ENCODE measurements at places on chromosomes 4 and X.

GRCh38 chr4:128525992-128526630 lies 238.5 kb upstream of the PGRMC2 start:
- DNase-seq: no peak

- DNase-seq: no peak
Observed at GRCh38 chr4:108116423-108117168, 52.1 kb downstream of the LEF1 start.

GRCh38 chr4:35463251-35463952 lies 780.9 kb downstream of the ARAP2 start:
- DNase-seq: no peak

DNA sequence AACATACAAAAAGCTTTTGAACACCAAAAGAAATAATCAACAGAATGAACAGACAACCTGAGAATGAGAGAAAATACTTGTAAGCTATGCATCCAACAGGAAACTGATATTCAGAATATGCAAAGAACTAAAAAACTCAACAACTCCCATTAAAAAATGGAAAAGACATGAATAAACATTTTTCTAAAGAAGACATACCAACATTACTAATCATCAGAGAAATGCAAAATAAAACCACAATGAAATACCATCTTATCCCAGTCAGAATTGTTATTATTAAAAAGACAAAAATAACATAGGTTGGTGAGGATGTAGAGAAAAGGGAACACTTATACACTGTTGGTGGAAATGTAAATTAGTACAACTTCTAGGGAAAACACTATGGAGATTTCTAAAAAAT lies 1161.9 kb downstream of the PCDH19 start:
- DNase-seq: no peak

- DNase-seq: no peak
Observed at GRCh38 chr4:107166873-107167450, 130.8 kb upstream of the DKK2 start.

GRCh38 chr4:14182148-14182547 lies 554.6 kb upstream of the BOD1L1 start:
- DNase-seq: no peak

- no peak for DNase-seq
Observed at GRCh38 chr4:57320849-57321248, 210.7 kb upstream of the IGFBP7 start.

- no peak for DNase-seq
Observed at GRCh38 chrX:153880440-153880815, 5.5 kb downstream of the L1CAM start.

DNA sequence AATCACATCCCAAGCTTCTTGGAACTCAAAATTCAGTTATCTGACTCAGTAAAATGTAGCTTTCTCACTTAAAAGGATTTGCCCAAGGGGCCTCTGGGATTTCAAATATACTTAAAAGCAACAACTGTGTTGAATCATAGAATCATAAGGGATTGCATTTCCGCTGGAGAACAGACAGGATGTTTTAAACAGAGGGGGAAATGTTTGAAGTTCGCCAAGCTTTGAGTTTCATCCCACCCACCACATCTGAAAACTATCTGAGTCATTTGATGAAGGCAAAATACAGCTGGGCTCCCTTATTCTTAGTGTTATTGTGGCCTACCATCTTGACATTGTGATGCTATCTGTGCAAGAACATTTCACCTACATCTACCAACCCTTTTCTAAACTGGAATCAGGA lies 73.5 kb downstream of the PPP1R2C start:
- DNase-seq: no peak

GRCh38 chr4:87093443-87094123 lies 126.8 kb downstream of the KLHL8 start:
- no peak for DNase-seq

DNA sequence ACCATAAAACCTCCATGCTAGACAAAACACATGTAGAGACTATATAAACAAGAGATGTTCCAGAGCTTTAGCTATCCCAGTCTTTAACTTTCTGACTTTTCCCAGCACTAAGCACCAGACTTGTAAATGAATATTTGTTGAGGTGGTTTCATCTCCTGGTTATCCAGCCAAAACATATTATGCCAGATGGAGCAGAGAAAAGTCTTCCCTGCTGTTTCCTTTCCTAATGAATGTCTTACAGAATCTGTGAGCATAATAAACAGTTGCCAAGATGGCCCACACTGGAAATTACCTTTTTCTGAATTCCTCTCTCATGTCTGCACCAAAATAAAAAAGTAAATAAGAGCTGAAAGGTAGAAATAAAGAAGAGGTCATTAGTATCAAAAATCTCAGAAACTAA lies 159.2 kb downstream of the TECRL start:
- DNase-seq: no peak

DNA sequence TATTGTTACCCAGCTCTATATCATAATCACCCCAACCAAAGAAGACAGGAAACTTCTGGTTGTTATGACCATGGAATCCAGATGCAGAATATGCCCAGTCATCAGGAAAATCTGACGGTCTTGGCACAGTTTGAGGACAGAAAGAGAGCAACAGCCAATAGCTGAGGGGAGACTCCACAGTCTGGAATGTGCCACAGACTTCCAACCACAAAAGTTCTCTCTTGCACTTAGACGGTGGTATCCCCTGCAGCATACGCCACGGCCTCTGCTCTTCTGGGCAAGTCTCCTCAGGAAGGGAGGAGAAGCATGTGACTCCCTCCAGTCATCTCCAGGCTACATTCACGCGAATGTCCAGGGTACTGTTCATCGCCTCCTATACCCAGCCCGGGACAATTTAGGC lies 18.4 kb downstream of the ZNF827 start:
- DNase-seq: no peak

GRCh38 chr4:139175646-139176301 lies 1.2 kb downstream of the ELF2 start:
- DNase-seq: no peak
